ENCODE measurements at places on chromosomes 5 and 9. TPM values are rescaled to one million over a fixed set of nuclear protein-coding genes. Genes with fewer than 3 reads are reported as not detected.

- DNase-seq, result no peak
These were observed 116.4 kb downstream of the GADD45G start for GRCh38 chr9:89721176-89721700.

DNA sequence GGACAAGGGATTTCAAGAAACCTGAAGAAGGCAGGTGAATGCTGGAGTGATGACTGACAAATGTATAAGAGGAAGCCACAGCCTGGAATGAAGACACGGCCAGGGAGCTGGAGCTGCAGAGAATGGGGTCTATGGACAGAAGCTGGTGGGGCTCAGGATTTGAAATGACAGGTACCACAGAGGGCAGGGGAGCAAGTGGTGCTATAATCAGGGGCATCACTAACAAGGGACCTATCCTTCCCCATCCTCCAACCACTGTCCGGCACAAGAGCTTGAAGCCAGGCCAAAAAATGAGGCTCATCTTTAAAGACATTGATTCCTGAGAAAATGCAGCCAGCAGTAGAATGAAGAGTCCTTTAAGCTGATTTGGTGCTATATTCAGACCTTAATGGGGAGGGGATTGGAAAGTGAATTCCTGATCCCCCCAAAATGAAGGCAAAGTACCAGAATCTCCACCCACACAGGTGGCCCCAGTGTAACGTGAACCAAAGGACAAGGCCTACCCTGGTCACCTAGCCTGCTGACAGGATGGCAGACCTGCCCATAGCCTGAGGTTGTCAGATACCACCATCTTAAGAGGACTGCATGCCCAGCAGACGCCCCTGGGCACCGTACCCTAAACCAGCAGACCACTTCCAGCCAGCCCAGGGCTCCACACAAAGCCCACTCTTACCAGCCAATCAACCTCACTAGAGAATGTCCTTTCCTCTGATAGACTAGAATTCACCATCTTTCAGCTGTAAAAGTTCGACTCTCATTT, 109.2 kb downstream of the SAXO1 start:
- DNase-seq, result no peak

DNA sequence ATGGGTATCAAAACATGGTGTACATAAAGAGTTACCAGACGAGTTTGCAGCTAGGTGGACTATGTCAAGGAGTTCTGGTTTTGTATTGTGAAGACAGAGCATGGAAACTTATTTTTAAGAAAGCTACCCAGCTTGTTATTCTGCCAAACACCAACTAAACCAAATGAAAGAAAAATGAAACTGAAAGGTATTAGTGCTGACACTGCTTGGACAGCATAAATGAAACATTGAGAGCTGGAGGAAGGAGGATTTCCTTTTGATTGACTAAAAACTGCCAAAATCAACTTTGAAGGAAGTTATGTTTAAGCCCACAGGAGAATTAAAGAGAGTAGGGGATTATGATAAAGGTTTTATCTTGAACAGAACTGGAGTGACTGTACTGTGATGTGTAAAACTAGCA, 766.2 kb downstream of the PTPRD start:
- DNase-seq, result no peak

DNA sequence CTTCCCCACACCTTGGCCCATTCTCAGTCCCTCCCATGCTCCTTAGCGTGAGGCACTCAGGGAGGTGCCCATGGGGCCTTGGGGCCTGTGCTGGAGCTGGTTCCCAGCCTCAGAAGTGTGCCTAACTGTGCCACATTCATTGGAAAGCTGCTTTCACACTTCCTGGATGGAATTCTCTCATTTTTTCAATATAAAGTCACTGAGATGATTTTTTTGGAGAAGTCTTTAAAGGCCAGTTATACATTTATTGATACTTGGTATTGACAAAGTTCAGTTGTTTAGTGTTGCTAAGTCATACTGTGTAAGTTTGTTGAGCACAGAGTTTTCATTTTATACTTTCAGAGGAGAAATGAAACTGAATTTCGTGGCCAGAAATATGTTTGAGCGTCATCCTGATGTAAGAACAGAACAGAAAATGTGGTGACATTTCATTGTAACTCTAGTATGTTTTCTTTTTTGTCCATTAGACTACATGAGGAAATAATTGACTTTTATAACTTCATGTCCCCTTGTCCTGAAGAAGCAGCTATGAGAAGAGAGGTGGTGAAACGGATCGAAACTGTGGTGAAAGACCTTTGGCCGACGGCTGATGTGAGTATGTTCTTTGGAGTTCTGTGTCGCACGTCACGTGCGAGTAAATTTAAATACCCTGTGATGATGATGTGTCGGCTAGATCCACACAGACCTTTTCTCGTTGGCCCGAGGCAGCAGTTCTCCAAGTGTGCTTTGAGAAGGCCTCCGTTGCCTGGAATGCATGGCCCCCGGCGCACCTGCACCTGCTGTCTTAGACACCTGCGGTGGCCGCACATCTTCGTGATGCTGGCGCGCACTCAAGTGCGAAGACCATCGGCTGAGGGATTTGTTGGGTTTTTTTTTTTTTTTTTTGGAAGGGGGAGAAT, 24.1 kb downstream of the TENT4A start:
- DNase-seq, result no peak

The CBY3 gene
- not detected for total RNA-seq

DNA sequence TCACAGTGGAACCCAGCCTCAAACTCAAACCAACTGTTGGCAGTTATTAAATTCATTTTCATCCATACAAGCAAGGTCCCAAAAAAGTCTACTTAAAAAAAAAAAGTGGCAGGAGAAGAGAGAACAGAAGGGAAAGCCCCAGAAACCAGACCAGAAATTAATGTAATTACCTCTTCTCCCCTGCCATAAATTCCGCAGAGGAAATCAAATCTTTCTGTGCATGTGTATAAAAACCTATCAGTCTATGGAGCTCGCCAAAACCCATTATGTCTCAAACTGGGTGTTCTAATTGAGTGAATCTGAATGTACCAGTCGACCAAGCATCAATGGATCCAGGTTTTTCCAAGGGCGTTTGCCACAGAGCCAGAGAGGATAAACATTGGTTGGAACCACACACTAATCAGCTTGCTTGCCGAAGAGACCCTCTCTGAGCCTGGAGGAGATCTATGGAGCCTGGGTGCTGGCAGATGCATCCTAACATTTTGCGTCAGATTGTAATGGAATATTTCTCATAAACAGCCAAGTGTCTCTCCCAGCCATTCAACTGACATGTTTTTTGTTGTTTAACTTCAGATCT, 7.9 kb upstream of the HAND1 start:
- DNase-seq, result no peak

DNA sequence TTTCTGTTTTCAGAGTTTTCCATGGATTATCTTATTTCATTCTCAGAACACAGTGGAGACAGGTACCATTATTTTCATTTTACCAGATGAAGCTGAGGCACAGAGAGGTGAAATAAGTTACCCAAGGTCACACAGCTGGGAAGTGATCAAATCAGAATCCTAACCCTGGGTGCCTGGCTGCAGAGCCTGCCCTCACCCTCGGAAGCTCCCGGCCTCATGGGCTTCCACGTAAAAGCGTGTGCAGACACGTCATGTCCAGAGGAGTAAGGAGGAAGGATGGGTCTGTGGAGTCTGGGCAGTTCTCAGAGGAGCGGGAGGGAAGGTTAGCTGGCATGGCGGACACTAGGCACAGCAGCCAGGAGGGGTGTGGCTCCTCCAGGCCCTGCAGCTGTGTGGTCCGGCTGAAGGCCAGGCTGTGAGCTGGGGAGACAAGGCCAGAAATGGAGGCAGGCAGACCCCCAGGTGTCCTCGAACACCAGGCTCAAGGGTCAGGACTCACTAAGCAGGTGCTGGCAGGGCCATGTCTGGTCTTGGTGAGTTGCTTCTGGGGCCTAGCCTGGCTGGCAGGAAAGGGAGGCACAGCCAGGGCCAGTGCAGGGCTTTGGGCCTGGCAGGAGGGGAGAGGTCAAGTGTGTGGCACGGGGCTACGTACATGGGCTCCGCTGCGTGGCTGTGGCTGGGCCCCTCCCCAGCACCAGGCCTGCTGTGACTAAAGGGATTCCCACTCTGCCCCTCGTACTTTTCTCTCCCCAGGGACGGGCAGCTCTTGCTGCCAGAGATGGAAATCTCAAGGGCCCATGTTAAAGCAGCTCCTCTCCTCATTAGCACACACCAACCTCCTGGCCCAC, 5.6 kb downstream of the TBC1D9B start:
- DNase-seq, result no peak

The TCOF1 gene
- total RNA-seq, result 47.2 TPM

The PCSK1 gene
- 8.7 TPM for total RNA-seq

DNA sequence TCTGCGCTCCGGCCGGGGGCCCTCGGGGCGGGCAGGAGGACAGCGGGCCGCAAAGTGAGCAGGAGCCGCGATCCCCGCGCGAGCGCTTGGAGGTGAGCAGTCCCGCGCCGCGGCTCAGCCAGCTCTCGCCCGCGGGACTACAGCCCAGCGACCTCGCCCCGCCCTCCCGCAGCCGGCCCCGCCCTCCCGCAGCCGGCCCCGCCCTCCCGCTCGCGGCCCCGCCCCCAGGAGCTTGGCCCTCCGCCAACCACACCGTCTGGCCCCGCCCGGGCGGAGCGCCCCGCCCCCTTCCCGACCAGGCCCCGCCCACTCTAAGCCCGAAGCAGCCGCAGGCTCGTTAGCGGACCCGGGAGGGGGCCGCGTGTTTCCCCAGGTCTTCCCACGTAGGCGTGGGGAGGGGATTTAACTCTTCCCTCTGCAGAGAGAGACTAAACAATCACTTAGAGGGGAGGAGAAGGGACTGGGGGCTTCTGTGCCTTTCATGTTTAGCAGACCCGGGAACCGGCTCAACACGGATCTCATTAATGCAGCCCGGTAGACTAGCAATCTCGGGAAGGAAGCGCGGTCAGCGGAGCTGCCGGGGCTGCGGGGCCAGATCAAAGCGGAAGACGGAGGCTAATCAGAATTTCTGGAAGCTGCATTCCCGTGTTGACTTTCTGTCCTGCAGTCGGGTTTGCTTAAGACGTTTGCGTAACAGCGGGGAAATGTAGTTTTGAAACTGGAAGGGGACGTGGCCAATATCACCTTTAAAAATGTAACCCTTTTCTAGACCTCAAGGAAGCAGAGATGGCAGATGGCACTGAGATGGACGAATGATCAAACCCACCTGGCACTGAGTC, at the start of gene MYO10:
MYO10 (minus strand) TSS at position 139 of the 839 bp plus-strand sequence. CDS start 480 bp downstream, outside the sequence.
- DNase-seq, result peak; percentile 86

GRCh38 chr5:174945853-174946252, 221.5 kb downstream of the MSX2 start:
- DNase-seq, result no peak

The ITK gene
- not detected for total RNA-seq

GRCh38 chr9:22111954-22112247, 102.8 kb upstream of the CDKN2B start:
- peak; percentile 51 for DNase-seq

The CHSY3 gene
- 6.8 TPM for total RNA-seq

GRCh38 chr9:114777821-114778609, 27.8 kb downstream of the TNFSF15 start:
- peak; percentile 60 for DNase-seq

The NR4A3 gene
- 0.22 TPM for total RNA-seq

DNA sequence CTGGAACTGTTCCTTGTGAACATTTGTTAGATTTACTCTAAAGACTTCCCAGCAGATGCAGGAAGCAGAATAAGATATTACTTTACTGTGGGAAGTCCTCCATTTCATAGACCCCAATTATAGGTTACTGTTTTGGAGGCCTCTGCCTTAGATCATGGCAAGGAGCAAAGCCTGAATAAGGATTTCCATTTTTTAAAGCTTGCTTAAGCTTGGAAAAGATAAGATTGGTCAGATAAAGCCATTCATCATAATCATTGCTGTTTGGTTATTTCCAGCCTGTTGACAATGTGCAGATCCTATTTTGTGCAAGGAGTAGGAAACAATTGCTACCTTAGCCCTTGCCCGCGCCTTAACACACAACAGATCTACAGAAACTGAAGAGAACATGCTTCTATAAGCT, 129.5 kb upstream of the ITGA1 start:
- DNase-seq, result no peak

The SH3RF2 gene
- 0.84 TPM for total RNA-seq

DNA sequence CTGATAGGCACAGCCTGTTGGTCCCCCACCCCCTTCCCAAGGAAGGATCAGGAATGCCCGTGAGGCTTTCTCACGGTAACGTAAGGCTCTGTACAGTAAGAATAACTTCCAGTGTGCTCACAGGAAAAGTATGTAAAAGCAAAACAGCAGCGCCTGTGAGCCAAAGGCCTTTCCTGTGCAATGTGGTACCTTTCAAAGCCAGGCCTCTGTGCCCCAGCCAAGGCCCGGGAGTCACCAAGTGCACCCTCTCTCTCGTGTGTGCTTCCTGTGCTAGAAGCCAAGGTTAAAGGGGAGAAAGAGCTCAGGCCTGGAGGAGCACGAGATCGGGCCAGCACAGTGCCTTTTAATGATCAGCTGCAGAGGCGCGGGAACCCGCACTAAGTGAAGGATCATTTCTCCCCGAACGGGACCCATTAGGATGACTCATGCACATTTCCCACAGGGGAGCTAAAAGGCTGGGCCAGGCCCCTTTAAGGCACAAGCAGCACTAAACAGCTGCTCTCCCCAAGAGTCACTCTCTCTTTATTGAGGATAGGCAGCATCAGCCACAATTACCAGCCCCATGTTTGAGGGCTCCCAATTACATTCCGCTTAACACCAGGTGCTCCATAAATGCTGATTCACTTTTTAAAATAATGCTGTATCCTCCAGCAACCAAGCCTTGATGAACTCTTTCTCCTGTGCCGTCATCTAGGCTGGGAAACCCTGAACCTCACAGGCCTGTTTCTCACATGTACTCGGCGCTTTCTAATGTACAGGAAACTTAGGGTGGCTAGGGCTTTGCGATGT, 42.8 kb downstream of the SHB start:
- DNase-seq, result peak; percentile 98

- DNase-seq, result no peak
These were observed 32.2 kb downstream of the ACER2 start for GRCh38 chr9:19440823-19441580.

The CDH10 gene
- not detected for total RNA-seq

The ROPN1L gene
- total RNA-seq, result 0.60 TPM

The CDC20B gene
- 0.14 TPM for total RNA-seq

- DNase-seq, result peak; percentile 81
These were observed 118.7 kb upstream of the CD180 start for GRCh38 chr5:67315082-67315989.

DNA sequence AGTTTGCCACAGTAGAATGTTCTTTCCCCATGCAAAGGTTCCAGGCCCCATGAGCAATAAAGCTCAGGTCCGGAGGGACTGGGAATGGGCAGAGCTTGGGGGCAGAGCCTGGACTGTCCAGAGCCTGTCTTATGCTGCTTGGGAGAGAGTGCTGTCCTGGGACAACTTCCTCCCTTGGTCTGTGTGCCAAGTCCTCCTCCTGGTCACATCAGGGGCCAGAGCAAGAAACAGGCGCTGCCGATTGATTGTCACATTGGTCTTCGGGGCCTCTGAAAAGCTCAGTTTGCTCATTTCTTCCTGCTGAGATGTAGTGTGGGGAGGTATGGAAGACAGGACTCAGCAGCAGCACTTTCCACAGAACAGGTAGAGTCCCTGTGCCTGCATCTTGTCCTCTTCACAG, 54.0 kb upstream of the FCN1 start:
- no peak for DNase-seq

The ATP10B gene
- total RNA-seq, result not detected

DNA sequence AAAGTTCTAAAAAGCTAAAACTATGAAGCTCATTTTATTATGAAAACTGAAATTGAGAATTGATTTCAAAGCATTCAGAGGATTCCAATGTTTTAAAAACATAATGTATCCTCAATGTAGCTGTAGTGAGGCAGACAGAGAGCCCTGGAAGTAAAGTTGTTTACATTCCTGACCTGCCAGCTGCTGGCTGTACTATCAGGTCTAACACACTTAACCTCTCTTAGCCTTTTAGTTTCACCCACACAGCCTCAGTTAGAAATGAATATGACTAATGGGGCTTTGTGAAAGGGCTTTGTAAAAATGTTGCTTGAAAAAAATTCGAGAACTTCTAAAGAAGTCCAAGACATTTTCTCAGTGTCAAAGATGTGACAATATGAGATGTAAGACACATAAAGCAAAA, 122.6 kb downstream of the FBXL17 start:
- peak; percentile 85 for DNase-seq

The PTPN3 gene
- total RNA-seq, result not detected

The CTXN3 gene
- total RNA-seq, result not detected

Data from endothelial cell of umbilical vein (primary cell).